ENCODE measurements at places on chromosomes 3 and 15.

- DNase-seq: peak; percentile 28
These were observed 14.8 kb downstream of the ARNT2 start for GRCh38 chr15:80418892-80419537.

GRCh38 chr15:77629070-77630030 lies 3.4 kb downstream of the LINGO1 start:
- no peak for DNase-seq

DNA sequence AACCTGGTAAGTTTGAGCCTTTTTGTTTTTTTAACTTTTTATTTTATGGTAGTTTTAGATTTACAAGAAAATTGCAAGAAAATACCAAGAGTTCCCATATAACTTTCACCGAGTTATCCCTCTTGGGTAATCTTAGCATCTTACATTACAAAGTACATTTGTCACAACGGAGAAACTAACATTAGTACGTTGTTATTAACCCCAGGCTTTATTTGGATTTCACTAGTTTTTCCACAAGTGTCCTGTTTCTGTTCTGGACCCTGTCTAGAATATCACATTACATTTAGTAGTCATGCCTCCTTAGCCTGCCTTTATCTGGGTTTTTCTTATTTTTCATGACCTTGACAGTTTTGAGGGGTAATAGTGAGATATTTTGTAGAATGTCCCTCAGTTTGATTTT lies 53.5 kb upstream of the KPNA4 start:
- no peak for DNase-seq

DNA sequence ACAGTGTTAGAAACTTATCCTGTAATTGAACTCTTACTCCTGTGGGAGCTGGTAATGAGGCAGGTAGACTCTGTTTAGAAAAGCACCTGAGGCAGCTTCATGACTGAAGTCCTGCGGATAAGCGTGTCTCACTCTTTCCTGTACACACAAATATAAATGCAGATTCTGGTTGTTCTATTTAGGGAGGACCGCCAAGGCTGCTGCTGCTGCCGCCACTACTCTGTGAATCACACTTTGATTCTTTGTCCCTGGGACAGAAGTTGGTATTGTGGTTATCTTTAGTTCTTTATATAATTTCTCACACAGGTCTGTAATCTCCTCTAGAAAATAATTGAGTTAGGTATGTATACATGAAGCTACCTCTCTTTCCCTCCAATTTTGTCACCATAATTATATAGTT lies 3.6 kb downstream of the LSAMP start:
- DNase-seq: no peak

GRCh38 chr3:29475854-29476253 lies 195.0 kb downstream of the RBMS3 start:
- no peak for DNase-seq

- no peak for DNase-seq
These were observed 137.3 kb upstream of the TSPAN3 start for GRCh38 chr15:77208241-77208640.

GRCh38 chr3:162175878-162176277 lies 679.3 kb downstream of the OTOL1 start:
- no peak for DNase-seq

- no peak for DNase-seq
These were observed 8.0 kb upstream of the MORC1 start for GRCh38 chr3:109125902-109126301.

DNA sequence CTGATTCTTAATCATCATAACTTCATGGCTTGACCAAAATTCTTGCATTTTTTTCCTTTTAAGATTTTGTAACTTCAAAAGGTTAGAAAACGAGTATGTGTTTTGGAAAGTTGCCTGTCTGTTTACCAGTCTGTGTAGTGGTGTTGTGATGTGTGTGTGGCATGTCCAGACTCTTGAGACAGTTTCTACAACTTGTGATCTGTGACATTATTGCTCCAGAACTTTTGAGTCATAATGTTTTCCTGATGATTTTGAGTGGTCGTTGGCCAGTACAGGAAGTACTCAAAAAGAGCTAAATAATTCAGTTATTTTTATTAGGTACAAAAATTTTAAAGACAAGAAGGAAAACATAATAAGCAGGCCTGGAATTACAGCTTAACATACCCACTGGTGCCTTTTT lies 229.0 kb upstream of the C2CD4B start:
- DNase-seq: no peak

- no peak for DNase-seq
These were observed 1.1 kb downstream of the RAB7A start for GRCh38 chr3:128727059-128727458.

DNA sequence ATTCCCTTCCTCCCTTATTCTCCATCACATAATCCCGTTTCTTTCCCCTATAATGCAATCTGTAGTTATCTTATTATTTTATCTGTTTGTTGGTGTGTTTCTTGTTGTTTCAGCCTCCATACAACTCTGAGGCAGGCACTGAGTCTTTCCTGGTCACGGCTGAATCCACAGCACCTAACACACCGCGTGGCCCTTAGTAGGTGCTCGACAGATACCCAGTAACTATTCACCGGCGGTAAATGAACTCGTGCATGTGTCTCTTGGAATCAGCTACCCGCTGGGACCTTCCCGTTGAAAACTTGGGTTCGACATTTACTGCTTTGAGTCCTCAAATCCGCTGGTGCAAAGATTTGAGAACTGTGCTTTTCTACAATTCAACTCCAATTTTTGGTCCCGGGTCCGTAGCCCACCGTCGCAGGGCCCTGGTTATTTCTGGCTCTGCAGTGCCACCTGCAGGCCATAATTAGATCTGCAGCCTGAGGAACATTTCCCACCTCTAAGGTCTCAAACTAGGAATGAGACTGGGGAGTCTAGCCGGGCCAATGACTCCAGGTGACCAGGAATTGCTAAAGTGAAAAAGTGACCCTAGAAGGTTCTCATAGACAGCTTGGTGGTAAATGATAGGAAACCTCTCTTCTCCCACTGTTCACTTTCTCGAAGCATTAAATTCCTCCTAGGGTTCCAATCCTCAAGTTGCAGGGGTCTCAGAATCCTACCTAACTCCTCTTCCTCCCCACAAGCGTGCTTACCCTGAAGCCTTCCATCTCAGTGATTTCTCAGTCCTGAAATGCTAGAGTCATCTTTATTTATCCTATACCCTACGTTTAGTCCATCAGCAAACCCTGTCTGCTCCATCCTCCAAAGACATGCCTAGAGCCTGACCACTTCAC lies 40.0 kb upstream of the TRH start:
- no peak for DNase-seq

DNA sequence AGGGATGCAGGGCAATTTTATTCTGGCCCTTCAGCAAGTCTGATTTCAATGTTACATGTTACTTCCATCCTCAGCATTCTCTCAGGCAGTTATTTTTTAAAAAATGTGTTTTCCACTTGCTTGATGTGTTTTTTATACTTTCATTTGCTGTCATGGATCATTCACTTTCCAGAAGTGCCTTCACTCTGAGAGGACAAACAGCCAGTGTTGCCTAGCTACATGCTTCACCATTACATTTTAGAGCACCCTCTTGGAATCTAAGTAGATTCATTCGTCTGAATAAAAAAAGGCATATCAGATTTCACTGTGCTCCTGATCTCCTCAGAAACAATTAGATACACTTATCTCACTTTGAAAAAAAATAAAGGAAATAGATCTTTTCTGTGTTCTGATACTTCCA lies 93.6 kb upstream of the POU1F1 start:
- DNase-seq: no peak

GRCh38 chr15:53675832-53676231 lies 83.6 kb downstream of the WDR72 start:
- no peak for DNase-seq

GRCh38 chr3:63354160-63354559 lies 76.1 kb downstream of the SYNPR start:
- no peak for DNase-seq

DNA sequence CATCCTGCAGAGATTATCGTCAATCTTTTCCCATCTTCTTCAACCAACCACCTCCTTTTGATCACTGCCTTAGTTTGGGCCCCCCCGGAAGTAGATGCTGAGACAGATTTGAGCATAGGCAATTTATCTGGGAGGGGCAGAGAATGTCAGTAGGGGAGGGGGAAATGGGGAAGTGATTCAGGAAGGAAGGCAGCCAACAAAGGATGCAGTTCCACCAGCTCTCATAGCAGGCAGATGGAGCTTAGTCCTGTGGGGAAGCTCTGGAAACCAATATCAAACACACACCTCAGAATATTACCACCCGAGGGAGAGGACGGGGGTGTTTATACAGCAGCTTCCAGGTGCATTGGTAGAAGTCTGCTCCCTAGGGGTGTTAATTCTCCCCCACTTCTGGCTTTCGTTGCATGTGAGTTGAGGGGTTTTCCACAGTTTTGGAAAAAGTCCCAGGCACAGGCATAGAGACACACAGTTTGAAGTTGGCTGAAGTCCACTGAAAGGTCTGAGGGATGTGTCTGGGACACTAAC lies 91.5 kb upstream of the TNFAIP8L3 start:
- DNase-seq: peak; percentile 62

GRCh38 chr15:58932710-58933280 lies 684 bp downstream of the SLTM start:
- no peak for DNase-seq

- DNase-seq: no peak
These were observed 90.4 kb upstream of the PHLDB2 start for GRCh38 chr3:111768571-111769100.

DNA sequence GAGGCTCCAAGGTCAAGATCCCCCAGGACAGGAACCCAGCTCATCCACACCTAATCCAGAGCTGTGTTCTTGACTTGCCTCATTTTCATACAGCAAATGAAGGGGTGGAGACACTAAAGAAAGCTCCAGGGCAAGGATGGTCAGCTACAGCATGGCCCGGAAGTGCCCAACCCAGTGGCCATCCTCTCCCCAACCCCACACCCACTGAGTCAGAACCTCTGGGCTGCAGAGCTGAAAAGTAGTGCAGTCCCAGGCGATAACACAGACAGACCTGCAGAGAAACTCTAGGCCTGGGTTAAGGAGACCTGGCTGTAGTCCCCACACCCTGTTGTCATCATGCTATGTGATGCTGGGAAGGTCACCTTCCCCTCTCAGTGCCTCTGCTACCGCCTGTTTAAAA lies 85.3 kb downstream of the SEMA5B start:
- DNase-seq: no peak

DNA sequence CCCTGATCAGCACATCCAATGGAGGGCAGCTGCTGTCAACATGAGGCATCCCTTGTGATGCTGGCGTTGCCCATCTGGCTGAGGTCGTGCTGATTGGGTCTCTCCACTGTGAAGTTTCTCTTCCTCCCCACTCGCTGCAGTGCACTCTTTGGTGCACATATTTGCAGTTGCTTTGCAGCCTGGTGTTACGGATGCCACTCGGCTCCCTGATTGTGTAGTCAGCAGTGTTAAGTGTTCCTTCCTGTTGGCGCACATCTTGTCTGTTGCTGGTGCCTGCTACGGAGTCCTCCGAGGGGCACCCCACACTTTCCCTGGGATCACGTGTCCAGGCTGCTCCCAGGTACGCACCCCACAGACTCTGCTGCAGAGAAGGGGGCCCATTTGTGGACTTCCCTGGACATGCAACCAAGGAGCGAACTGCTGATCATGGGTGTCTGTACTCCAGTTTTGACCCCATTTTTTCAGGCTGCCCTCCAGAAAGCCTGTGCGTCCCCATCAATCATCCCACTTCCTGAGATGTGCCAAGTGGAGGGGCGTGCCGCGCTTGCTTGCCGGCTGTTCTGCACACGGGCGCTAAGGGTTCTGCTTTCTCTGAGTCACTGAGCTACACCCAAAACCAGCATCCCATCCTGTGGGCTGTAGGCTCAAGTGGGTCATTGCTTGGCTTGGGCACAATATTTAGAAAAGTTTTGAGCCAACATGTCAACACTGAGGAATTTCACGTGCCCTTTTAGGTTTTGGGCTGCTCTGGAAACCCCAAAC lies 98.6 kb downstream of the FBLN2 start:
- DNase-seq: peak; percentile 75

DNA sequence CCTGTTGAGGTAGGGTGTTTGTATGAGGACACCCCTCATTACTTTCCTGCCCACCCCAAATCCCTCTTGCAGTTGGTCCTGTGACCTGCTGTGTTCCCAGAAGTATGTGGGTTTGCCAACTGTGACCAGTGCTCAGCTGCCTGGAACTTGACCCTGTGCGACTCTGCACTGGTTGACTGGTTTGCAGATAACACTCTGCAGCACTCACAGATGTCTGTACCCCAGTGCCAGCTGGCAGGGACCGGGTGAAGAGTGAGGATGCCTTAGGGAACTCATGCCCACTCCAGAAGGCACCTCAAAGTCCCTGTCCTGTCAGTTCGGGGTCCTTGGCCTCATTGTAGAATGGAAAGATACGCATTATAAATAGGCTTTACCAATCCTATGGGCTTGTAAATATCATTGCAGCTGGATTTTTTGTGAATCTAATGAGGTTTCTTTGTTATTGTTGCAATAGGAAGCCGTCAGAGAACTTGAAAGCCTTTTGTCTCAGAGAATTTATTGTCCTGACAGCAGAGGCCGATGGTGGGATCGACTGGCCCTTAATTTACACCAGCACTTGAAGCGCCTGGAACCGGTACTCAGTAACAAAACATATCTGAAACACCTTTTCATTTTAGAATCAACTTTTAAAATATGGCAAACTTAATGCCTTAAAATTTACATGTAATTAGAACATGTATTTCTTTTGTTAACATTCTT lies 18.2 kb downstream of the FAN1 start:
- DNase-seq: no peak

GRCh38 chr15:39578851-39579486 lies 1.9 kb upstream of the THBS1 start:
- DNase-seq: no peak

DNA sequence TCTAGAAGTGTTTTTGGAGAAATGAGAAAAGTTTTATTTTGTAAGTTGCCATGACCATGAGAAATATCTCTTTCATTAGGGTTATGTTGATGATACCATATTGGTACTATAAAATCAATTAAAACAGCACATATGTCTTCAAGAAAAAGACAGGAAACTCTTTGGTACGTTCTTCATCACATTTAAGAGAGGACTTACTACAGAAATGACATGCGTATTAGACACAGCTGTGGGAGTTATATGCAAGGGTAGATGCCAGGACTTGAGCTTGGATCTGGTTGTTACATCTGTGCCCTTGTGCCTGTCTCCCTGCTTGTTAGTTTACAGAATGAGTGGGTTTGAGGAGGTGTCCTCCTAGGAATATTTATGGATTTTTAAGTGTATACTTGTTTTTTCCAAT lies 103.4 kb upstream of the P2RY1 start:
- no peak for DNase-seq

DNA sequence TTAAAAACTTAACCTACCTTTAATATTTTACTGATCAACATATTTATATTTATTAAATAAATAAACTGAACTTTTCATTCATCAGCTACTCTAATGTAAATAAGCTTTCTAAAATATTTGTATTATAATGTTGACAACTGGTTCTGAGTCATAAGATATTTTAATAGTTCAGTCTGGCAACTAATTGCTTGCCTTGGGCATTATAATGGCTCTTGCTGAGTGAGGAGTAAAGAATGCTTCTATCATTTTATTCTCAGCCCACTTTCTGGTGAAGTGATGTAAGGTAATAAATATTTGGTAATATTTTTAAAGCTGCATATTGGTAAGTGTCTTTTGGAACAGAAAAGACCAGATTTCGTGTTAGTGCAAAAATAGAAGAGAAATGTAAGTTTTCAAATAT lies 81.5 kb downstream of the DIPK2A start:
- no peak for DNase-seq
